Right lung (tissue), 10 donors: ENCODE measurements at places on chromosomes 12 and 14.

DNA sequence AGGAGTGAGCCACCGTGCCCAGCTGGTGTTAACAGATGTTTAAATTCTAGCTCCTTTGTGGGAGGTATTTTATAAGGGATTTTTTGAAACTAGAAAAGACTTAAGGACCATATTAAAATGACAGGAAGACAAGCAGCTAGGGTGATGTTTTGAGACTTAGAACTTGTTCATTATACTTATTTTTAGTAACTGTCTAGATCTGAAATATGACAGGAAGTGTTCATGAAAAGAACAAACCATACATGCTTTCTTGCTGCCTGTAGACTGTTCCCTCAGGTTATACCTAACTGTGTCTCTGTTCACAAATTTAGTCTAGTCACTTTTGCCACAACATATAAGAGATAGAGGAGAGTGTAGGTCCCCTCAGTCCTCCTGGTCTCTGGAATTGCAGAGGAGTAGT is 36.9 kb upstream of the KCNH3 start:
- no peak for DNase-seq

- DNase-seq, result no peak
These were observed 251.9 kb upstream of the SOX5 start for GRCh38 chr12:24201258-24201970.

DNA sequence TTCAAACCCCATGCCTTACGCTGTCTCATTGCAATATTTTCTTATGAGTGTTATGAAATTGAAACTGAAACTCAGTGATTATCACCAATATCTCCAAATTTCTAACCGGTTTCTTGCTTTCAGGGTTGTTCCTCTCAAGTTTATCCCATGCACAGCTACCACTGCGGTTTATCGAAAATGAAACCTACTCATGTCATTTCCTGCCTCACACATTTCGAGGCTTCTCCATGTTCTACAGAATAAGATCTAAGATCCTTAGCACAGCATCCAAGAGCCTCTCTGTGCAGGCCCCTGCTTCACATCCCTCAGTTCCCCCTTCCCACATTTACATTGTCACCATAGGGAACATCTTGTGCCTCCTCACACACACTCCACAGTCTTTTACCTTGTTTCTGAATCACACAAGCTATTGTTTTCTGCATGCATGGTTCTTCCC is 45.5 kb upstream of the FAR2 start:
- DNase-seq, result no peak

- no peak for DNase-seq
These were observed 49.9 kb downstream of the TESC start for GRCh38 chr12:117049295-117049694.

- no peak for DNase-seq
These were observed 880.1 kb upstream of the FBXO33 start for GRCh38 chr14:40312296-40312695.

DNA sequence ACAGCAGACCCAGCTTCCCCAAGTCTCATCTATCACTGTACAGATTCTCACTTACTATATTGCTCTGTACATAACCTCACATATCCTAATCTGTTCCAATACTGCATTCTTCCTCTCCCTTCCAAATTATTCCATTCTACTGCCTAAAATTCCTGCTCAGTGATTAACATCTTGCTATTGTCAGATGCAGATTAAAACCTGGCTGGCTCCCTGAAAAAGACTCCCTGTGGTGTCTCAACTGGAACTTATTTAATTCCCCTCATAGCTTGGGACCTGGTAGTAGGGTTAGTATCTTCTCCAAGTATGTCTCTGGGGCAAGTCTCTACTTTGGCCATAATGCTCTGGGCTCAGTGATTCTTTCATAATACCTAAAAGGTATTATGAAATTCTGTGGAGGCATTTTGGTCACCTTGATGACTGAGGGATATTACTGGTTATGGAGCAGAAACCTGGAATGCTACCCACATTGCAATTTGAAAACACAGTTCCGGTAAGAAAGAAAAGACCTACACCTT is 55.8 kb downstream of the PAWR start:
- no peak for DNase-seq
